ENCODE measurements at places on chromosomes 3 and 15.

DNA sequence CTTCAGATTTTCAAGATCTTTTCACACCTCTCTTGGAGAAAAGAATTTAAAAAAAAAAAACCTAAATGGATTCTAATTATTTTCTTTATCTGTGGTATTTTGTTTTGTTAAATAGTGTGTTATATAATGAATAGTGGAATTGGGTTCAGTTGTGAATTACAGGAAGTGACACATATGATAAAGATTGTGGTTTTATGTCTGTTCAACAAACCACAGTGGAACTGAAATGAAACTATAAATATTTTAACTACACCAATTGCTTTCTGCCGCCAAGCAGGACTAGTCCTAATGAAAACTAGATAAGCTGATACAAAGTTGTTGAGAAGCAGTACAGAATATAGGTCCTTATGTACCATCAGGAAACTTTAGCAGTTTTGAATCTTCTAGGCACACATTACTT is 121.6 kb downstream of the UBE2E2 start:
- no peak for DNase-seq

DNA sequence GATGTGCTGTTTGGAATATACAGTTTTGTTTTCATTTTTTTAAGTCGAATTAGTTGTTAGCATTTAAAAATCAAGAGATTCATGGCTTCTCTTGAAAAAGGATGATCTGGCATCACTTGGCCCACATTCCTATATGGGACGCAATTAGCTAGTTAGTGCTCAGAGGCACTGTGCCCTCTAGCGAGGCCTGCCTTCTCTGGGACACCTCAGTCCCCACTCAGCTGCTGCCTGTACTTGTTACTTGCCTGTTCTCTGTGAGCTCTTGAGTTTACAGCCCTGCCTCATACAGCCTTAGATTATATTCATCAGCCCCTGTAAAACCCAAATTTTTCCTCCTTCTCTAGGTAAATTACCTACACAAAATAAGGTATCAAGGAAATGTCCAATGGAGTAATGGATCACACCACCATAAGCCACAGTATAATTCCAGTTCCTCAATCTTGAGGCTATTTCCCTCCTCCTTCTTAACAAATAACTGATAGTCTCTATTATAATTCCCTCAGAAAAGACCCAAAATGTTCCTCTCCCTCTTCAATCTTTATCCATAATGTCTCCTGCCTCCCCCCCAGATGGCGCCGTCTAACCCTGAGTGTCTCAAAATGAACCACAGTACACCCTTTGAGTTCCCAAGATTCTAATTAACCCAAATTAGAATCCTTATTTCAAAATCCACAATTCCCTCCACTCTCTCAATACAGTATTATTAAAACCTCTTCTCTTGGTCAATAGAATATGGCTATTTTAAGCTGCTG is 2.7 kb downstream of the ZMAT3 start:
- no peak for DNase-seq

- no peak for DNase-seq
Observed at GRCh38 chr15:33754242-33754641, 214.1 kb upstream of the CHRM5 start.

GRCh38 chr3:195093731-195094130 is 177.2 kb downstream of the XXYLT1 start:
- no peak for DNase-seq

DNA sequence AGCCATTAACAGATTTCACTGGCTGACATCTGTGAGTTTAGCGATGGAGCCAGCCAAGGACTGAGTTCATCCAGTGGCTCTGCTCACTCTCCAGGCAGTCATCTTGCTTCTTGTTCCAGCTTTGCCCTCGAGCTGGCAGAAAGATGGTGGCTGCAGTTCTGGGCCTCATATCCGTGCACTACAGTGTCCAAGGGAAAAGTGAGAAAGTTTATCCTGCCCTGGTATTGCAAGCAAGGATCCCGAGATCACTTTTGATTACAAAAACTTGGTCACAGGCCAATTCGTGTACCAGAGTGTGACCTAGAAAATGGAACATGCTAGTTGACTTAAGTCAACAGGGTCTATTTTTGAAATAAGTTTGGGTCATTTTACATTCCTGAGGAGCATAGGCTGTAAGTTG is 288.0 kb upstream of the CHRM5 start:
- DNase-seq: no peak
